ENCODE measurements at places on chromosomes 12 and 14.

DNA sequence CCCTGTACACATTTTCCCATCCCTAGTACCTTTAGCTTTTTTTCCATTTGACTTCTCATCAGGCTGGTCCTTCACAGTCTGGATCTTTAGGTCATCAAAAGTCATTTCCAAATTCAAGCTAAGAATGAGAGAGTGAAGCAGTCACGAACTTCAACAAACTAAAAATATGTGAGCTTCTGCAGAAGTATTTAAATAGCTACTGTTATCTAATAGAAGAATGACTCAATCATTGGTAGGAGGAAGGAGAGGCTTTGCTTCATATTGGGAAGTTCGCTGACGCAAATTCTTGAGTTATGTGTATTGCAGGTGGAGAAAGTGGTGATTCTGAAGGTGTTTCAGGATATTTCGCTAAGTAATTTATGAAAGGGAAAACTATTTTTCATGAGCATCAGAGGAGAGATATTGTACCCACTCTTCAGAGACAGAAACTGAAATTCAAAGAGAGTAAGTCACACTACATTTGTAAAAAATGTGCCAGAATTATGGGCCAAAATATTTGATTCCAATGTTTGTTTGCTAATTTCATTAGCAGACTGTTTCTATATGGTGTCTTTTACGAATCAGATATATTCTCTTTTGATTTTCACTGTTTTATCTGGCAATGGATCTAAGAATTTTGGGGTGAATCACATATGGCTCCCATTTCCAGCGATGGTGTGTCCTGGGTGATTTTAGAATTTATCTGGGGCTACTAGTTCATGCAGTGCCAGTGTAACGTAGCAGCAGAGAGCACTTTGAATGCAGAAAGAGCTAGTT is at the start of gene OLR1:
Gene OLR1, minus strand, starts transcription at position 160 of the 756 bp plus-strand sequence. Its CDS starts 55 bp downstream, at position 105.
- DNase-seq: no peak

DNA sequence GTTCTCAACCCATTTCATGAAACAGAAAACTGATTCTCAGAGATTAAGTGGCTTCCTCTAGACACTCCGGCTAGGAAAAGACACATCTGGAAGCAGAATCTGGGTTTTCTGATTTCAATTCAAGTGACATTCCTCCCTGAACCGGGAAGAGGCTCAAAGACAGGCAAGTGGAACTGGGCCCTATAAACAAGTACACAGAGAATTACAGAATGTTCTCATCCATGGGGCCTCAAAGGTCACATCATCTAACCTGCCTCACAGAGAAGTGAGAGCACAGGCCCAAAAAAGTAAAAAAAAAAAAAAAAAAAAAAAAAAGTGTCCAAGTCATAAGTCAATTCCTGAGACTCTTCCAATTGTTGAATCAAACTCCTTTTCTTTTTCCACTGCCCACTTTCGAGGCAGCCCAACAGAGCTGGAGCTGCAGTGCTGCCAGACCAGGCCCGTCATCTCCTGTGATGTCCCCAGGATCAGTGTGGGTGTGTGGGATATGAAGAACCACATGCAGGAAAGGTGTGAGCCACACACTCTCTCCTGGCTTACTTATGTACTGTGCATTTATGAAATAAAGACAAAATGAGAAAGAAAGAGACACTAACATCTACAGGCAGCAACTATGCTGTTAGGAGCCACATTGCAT is 2.8 kb upstream of the KRT1 start:
- DNase-seq: no peak

- no peak for DNase-seq
Observed at GRCh38 chr14:64220466-64220865, 73.7 kb downstream of the ESR2 start.

DNA sequence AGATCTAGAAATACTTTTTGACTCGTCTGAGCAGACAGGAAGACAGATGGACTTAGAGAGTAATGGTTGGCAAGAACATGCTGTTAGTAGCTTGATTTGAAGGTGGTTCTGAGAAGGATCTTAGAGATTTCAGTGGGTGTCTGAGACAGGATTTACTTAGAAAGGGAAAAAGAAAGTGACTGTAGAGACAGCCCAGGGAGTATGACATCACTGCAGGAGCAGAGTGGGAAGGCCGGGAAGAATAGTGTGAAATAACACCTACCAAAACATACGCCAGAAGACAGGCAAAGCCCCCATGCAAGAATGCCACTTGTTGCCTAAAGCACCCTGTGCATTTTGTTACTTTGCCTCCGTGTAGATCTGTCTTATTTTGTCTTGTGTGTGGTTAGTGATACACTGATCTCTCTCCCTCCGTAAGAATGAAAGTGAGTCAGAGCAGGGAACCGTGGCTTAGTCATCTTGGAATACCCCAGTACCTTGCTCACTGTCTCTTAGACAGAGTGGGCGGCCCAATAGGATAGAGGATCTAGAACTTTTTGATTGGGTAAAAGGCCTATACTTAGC is 161.3 kb upstream of the IFNG-AS1 start:
- DNase-seq: peak; percentile 45

DNA sequence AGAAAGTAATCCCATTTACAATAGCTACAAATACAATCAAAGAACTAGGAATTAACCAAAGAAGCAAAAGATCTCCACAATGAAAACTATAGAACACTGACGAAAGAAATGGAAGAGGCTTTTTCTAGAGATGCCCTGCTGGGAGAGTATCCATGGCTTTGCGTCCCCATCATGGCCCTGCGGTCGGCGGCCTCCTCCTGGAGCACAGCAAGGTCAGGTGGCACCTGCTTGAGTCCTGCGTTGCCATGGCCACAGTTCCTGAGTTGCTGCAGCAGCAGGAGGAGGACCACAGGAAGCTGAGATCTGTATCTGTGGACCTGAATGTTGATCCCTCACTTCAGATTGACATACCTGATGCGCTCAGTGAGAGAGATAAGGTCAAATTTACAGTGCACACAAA is 143.5 kb downstream of the SLC5A8 start:
- DNase-seq: no peak

- DNase-seq: peak; percentile 74
Observed at GRCh38 chr12:6532927-6533652, 1.2 kb upstream of the GAPDH start.

DNA sequence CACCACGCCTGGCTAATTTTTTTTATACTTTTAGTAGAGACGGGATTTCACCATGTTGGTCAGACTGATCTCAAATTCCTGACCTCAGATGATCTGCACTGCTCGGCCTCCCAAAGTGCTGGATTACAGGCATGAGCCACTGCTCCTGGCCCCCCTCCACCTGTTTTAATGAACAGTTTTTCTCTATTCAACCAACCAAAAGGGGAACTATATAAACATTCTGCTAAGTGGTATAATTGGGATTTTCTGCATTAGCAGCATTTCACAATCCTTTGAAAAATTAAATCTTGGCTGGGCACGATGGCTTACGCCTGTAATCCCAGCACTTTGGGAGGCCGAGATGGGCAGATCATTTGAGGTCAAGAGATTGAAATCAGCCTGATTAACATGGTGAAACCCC is 44.8 kb downstream of the KNTC1 start:
- DNase-seq: no peak

- no peak for DNase-seq
Observed at GRCh38 chr12:69792533-69792932, 32.5 kb upstream of the MYRFL start.

GRCh38 chr12:14948672-14949071 is 10.3 kb upstream of the ERP27 start:
- peak; percentile 41 for DNase-seq

DNA sequence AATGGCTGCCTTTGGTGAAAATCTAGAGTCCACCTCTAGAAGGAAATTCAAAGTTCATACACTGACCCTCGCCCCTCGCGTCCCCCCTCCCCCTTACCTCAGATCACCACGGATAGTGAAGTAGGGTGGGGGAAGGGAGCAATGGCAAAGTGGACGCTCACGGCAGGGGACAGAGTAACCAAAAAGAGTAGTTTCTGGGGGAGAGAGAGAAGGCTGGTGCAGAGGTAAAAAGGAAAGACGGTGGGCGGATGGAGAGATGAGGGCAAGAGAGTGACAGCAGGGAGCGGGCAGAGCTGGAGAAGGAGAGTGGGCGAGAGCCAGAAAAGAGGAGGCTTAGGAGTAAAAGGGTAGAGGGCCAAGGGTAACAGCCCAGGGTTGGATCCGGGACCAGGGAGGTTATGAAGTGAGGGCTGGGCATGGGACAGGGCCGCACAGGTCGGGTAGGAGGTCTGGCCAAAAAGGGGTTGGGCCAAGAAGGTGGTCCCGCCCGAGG is 423 bp downstream of the ALDH6A1 start:
- no peak for DNase-seq

- DNase-seq: no peak
Observed at GRCh38 chr12:57479376-57480115, at the start of gene ARHGAP9. Gene ARHGAP9, minus strand, starts transcription at chr12:57479866. Its CDS starts 460 bp downstream, at chr12:57479406.

GRCh38 chr14:26286913-26287205 is 311.0 kb downstream of the NOVA1 start:
- no peak for DNase-seq

DNA sequence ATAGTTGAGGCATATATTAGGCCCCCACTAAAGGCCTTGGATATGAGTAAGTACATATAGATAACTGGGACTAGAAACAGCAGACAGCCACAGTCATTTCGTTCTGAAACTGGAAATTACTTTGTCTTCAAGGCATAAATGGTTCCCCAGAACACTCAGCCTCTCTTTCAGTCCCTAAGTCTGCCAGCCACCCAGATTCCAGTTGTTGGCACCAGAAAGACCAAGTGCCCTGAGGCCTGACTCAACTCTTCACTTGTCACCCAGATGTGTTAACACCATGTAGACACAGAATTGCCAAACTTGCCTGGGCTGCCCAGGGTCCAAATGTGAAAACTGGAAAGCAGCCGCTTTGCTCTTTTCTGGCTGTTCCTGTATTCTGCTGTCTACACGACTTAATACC is 3.0 kb upstream of the LGALS3 start:
- no peak for DNase-seq

DNA sequence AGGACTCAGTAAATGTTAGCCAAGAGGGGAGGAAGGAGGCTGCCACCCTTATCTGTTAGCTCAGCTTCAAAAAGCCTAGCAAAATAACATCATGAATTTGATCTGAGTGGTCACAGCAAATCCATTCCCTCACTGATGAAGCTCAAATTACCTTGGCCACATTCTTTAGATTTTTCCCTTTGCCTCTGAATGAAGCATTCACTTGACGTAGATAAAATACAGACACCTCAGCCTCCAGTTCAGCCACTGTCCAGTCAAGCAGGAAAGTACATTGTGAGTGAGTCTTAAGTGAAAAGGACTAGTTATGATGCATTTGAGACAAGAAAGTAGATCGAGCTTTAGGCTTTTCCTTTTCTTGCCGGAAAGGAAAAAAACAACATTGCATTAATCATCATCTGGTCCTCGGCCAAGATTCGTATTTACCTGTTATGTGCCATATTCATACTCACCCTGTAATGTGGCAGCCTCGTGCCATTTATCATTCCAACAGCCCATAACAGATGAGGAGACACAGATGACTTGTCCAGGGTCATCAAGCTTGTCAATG is 146.5 kb downstream of the ETV6 start:
- peak; percentile 62 for DNase-seq

All from Calu3 (cell line).